NT2/D1 (cell line): ENCODE measurements at places on chromosomes 13 and 19.

DNA sequence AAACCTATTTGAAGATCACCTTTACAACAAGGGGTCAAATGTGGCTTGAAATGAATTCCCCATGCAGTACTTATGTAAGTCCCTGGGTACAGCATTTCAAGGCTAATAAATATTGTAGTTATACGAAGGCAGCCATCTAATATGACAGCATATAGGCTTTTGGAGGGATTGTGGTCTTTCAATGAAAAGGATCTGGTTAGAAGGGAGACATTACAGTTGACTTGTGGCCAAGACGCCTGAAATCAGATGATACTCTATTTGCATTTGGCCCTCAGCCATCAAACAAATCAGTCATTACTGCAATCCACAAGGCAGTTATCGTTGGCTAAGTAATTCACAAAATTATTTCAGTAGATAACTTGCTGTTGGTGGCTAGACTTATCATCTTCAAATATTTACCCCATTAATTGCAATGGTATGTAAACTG is 242.7 kb downstream of the DCLK1 start:
- no peak for DNase-seq

DNA sequence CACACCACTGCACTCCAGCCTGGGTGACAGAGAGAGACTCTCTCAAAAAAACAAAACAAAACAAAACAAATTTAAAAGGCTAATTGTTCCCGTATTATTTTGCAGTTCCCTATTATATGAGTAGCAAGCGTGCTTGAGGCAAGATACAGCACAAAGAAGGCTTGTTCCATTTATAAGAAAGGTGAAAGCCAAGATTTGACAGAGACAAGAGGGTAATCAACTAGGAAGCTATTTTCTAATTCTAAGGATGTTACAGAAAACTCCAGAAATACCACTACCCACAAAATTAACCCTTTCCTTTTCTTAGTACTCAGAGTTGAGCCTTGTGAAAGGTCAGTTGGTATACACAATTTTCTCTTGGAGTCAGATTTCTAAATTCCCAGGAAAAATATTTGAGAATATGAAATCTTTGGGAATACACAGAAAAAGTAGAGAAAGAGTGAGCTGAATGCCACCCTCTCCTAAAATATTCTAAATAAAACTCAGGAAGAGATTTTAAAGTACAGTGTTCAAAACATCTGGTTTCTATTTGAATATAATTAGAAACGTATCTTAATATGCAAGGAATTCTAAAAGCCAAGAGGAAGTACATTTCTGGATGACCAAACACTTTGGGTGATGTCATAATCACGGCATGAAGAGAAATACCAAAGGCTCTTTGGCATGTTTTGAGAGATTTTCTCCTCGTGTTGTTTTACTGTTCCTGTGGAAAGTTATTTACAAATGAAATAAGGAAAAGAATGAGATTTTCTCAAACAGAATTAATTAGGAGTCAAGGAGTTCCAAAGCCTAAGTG is 63.0 kb upstream of the FLT1 start:
- no peak for DNase-seq

GRCh38 chr19:10439588-10439987 is 19.2 kb downstream of the PDE4A start:
- no peak for DNase-seq

- no peak for DNase-seq
Measured at GRCh38 chr19:4016486-4016885, 8.9 kb downstream of the PIAS4 start.

- DNase-seq, result no peak
Measured at GRCh38 chr13:102700088-102701031, 5.5 kb upstream of the METTL21C start.
